ENCODE measurements at places on chromosomes 3 and 15. TPM values are rescaled to one million over a fixed set of nuclear protein-coding genes. Genes with fewer than 3 reads are reported as not detected.
A peak's percentile ranks its signal among the peaks of the same experiment; 100 is the strongest.

DNA sequence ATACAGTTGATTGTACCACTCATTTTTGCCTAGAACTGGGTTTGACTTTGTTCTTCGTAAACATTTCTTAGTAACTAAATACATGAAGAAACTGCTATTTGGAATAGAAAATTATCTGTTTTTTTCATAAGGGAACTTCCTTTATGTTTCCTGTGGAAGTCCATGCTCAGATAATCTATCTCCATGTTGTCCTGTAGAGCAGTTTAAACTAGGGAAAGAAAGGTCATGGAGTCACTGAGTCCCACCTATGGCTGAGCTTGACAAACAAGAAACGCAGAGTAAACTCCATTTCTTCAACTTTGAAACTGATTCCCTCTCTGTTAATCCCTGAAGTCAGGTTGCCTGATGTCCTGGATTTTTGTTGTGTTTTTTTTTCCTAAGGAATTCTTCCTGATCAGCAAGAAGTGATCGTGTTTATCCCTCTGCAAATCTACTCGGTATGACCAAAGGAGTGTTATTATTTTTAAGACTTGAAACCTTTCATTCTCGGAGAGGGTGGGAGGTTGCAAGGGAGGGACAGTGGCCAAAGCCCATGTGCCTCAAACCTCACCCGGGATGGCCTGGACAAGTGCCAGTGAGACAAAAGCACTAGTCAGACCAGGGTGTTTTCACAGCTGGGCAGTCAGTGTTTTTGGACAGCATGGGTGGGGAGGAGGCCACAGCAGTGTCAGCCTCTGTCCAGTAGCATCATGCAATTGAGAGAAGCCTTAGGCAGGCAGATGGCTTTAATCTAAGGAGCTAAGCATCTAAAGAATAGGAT, 129.8 kb upstream of the PHLDB2 start:
- peak; percentile 99 for DNase-seq

GRCh38 chr15:33964665-33965040, 3.6 kb upstream of the CHRM5 start:
- no peak for DNase-seq

GRCh38 chr3:63874769-63875168, 11.1 kb downstream of the ATXN7 start:
- no peak for DNase-seq

DNA sequence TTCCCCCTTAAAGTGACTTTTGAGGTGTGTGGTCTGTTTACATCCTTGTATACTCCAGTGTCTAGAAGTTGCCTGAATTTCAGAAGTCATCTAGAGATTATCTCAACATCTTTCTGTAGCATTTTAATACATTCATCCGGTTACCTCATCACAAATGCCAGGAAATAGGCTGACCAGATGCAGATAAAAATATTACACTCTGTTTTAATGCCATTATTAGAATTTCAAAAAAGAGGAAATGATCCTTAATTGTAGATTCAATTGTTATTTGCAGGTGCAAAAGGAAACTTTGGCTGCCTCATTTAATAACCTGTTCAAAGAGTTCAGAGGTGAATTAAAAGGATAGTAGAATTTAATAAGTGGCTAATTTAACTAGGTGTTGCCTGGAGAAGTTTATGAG, 290.9 kb downstream of the C3orf38 start:
- DNase-seq: no peak

DNA sequence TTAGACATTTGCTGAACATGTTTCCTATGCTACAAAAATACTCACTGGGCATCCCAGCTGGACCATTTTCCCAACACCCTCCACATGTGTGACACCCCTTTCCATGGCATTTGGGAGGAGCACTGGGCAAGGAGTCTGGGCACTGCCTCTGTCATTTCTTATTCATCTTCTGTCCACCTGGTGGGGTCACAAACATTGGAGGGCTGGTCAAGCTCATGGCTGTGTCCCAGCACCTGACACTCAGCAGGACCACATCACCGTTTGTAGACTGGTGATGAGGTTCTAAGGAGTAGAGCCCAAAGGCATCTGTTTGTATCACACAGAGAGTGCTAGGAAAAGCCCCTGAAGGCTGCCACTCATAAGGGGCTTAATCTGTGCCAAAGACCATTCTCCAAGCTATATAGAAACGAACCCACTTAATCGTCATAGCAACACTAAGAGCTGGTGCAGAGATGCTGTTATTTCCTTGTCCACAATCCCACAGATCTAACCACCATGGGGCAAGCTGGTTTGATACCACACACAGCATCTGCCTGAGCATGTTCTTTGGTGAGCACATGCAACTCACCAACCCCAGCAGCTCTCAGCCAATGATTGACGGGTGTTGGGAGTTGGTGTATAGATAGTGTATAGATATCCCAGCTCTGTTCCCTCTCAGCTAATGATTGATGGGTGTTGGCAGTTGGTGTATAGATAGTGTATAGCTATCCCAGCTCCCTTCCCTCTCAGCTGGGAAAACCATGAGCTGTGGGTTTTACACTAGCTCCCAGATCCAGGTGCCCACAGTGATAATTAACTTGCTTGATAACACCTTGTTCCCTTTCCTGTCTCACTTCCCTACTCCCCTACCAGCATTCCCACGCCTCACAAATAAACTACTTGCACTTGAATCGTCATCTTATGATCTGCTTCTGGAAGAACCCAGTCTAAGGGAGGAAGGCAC, 42.7 kb upstream of the ATP2B2 start:
- DNase-seq: no peak

- no peak for DNase-seq
These were observed 41.9 kb upstream of the PRR20G start for GRCh38 chr3:127329631-127330285.

DNA sequence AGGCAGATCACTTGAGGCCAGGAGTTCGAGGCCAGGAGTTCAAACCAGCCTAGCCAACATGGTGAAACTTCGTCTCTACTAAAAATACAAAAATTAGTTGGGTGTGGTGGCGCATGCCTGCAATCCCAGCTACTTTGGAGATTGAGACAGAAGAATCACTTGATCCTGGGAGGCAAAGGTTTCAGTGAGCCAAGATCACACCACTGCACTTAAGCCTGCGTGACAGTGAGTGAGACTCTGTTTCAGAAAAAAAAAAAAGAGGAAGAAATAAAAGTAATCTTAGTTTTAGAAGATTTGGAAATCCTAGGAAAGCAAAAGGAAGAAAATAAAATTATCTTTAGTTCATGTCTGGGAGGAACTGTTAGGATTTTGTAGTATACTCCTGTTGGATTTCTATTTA, 77.2 kb downstream of the IL12A start:
- no peak for DNase-seq

DNA sequence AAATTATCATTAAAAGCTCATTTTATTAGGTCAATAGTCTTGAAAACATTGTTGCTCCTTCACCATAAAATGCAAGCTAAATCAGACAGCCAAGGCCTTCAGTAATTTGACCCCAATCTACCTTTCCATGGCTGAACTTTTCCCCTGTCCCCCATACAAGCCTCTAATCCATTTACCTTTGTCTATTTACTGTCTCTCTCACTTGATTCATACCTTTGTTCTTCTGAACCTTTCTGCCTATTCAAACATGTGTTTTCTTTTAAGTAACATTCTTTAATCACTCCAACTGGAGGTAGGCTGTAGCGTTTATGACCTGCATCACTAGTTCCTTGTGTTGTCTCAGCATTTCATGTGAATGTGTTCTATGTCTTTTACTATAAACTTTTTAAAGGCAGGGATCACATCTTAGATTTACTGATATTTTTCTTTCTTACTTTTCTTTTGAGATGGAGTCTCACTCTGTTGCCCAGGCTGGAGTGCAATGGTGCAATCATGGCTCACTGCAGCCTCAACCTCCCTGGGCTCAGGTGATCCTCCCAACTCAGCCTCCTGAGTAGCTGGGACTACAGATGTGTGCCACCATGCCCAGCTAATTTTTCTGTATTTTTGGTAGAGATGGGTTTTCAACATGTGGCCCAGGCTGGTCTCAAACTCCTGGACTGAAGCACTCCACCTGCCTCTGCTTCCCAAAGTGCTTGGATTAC, 5.2 kb upstream of the NANOGP8 start:
- DNase-seq: no peak

GRCh38 chr3:15983232-15983631, 185.5 kb upstream of the ANKRD28 start:
- DNase-seq: peak; percentile 93

DNA sequence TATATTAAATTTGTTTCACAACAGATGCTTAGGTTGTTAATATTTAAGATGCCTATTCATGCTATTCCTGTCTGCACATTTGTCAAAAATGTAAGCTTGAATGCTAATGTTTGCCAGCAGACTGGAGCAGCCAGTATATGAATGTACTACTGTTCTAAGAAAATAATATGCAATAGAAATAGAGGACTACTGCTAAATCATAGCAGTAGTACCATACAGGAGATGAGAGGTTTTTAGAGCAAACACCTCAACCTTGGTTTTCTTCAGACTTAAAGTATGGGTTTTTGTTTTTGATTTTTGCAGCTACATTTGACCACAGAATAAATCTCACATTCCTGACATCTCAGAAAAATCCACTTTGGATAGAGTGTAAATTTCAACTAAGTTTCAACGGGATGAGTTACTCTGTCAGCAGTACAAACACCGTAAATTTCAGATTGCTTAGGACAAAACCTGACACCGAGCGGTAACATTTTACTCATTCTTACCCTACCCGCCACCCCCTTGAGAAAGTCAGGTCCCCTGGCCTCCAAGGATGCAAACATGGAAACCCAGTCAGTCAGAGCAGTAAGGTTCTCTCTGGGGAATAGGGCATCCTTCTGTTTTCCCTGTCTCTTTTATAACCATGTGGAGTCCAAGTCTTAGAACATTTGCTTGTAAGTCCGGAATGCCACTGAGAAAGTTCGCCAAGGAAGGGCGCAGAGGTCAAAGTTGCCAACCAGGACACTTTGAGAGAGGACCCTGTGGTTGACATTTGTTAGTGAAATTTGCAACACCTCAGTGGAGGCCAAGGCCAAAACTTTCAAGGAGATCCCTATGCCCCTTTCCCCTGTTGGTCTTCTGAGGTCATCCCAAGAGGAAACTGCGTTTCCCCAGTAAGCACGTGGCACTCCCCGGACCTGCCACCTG, 17.9 kb upstream of the SATB1 start:
- no peak for DNase-seq

DNA sequence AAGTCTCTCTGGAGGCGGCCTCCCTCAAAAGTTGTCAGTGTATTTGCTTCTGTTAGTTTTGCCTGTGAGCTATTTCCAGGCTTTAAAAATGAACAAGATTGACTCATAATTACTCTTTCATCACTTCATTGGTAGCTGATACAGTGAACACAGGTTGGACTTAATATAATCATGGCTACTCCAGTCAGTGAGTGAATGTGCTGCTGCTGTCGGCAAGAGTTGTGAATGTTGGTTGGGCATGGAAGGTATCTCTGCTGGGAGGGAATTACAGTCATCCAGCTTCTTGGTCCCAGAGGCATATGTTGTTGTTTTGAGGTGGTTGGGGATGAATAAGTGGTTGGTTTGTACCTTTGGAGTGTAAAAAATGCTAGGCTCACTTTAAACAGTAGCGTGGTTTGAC, 11.5 kb downstream of the TCF12 start:
- DNase-seq: no peak

GRCh38 chr3:175270866-175271265, 411.7 kb downstream of the NAALADL2 start:
- no peak for DNase-seq

DNA sequence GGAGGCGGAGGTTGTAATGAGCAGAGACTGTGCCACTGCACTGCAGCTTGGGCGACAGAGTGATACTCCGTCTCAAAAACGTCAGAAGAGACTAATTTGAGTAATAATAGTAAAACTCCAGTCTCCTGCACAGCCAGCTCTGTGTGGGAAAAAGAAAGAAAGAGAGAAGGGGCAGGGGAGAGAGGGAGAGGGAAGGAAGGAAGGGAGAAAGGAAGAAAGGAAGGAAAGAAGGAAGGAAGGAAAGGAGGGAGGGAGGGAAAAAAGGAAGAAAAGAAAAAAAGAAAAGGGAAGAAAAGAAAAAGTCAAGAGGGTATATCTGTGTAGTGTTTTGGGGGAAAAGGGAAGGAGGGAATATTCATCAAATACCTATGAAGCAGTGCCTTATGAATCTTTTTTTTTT, 23.1 kb upstream of the PDIA3 start:
- DNase-seq: no peak

DNA sequence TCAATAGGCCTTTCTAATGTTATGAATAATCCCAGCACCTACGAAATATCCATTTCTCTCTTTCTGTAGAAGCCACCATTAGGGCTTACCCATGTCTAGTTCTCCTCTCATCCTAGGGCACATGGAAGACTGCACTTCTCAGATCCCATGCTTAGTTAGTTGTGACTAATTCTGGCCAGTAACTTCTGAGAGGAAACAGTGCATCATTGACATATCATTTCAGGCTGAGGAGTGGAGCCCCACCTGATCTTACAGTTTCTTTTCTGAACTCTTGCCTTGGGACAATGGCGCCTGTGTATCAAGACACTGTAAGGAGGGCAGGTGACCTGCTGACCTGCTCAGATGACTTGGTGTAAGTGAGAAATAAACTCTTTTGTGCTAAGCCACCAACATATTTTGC, 39.4 kb upstream of the TBL1XR1 start:
- DNase-seq: peak; percentile 17

- DNase-seq: no peak
These were observed 530.8 kb downstream of the FOXP1 start for GRCh38 chr3:71052716-71053115.

The CHRM5 gene
- not detected for total RNA-seq

The IMPG2 gene
- under 0.01 TPM for total RNA-seq

The C3orf22 gene
- not detected for total RNA-seq

The PLA2G4E gene
- total RNA-seq: not detected

The CCDC13 gene
- total RNA-seq: 0.48 TPM

The PRSS50 gene
- total RNA-seq: not detected
